ENCODE measurements at places on chromosomes 1 and 21. TPM values are rescaled to one million over a fixed set of nuclear protein-coding genes. Genes with fewer than 3 reads are reported as not detected.

GRCh38 chr1:174998569-174999215 lies 1.1 kb upstream of the CACYBP start:
- no peaks in the 10 kb centered on the region for H3K27me3 ChIP-seq
- peaks cover 5% of the 10 kb centered on the region for H3K36me3 ChIP-seq

GRCh38 chr1:211920602-211921226 lies 90.2 kb upstream of the LPGAT1 start:
- no peak overlapping the region for H3K27ac ChIP-seq
- H3K36me3 ChIP-seq: no peaks in the 10 kb centered on the region
- H3K27me3 ChIP-seq: peaks cover 34% of the 10 kb centered on the region
- H3K4me1 ChIP-seq: no peaks in the 10 kb centered on the region
- H3K4me3 ChIP-seq: no peak overlapping the region

DNA sequence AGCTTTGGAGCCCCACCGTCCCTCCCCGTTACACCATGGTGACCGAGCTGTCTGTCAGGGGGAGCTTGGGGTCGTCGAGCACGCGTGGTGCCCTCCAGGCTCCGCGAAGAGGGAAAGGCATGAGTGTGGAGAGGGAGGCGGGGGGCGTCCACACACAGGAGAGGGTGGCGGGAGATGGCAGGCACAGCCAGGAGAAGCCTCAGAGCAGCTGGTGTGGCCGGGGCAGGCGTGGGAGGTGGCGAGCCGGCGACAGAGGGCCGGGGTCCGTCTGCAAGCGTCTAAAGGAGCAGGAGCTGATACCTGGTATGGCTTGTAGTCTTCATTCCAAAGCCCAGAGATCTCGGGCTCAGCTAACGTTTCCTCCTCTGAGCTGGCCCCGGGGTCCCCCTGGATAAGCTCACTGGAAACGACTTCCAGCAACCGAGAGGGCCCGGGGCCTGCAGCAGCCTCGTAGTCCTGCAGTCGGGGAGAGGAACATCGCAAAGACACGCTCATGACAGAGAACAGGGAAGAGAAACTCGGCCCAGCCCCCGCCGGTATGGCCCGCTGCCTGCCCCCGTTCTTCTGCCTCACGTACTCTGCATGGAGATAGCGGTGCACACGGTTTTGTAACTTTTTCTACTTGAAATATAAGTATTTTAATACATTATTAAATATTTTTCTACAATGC lies 37.4 kb downstream of the CFAP74 start:
- no peak overlapping the region for H3K4me3 ChIP-seq
- H3K36me3 ChIP-seq: no peaks in the 10 kb centered on the region
- H3K27ac ChIP-seq: no peak overlapping the region
- no peaks in the 10 kb centered on the region for H3K4me1 ChIP-seq
- no peak for DNase-seq

DNA sequence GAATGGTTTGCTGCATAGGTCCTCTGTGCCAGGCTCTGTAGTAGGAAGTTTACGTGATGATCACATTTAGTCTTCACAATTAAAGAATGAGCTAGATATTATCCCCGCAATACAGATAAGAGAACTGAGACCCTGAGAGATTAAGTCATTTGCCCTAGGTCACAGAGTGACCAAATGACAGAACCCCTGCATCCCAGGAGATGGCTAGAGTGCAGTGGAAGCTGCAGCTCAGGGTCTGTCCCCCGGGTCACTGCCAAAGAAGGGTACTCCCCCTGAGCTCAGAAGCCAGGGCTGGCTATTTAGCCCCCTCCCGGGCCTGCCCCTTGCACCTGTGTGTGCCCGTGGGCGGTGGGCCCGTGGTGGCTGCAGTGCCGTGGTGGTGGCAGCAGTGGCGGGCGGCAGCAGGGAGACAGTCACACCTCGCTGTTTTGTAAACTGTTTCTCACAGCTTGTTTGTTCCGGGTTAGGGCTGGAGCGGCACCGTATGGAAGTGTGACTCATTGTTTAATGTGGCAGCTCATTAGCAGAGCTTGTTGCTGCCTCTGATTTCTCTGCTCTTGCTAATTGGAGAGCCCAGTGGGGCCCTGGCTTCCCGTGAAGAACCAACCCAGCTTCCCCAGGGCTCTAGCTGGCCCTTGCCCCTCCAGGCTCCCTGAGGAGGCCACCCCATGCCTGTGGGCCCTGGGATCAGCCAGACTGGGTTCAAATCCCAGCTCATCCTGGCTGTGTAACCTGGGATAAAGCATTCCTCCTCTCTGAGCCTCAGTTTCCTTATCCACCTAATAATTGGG lies 19.3 kb upstream of the FOXO6 start:
- peaks cover 13% of the 10 kb centered on the region for H3K4me1 ChIP-seq
- H3K4me3 ChIP-seq: no peak overlapping the region
- peaks cover 2% of the 10 kb centered on the region for H3K36me3 ChIP-seq
- no peak for DNase-seq

GRCh38 chr1:33382661-33383415 lies 48.1 kb downstream of the PHC2 start:
- no peaks in the 10 kb centered on the region for H3K36me3 ChIP-seq
- no peak overlapping the region for H3K27ac ChIP-seq
- peaks cover 28% of the 10 kb centered on the region for H3K27me3 ChIP-seq
- no peak for DNase-seq

GRCh38 chr1:156993426-156994147 lies 52.0 kb downstream of the ARHGEF11 start:
- no peaks in the 10 kb centered on the region for H3K36me3 ChIP-seq
- DNase-seq: no peak
- H3K4me3 ChIP-seq: no peak overlapping the region
- H3K27ac ChIP-seq: no peak overlapping the region
- H3K4me1 ChIP-seq: no peaks in the 10 kb centered on the region
- H3K27me3 ChIP-seq: peaks cover 31% of the 10 kb centered on the region

DNA sequence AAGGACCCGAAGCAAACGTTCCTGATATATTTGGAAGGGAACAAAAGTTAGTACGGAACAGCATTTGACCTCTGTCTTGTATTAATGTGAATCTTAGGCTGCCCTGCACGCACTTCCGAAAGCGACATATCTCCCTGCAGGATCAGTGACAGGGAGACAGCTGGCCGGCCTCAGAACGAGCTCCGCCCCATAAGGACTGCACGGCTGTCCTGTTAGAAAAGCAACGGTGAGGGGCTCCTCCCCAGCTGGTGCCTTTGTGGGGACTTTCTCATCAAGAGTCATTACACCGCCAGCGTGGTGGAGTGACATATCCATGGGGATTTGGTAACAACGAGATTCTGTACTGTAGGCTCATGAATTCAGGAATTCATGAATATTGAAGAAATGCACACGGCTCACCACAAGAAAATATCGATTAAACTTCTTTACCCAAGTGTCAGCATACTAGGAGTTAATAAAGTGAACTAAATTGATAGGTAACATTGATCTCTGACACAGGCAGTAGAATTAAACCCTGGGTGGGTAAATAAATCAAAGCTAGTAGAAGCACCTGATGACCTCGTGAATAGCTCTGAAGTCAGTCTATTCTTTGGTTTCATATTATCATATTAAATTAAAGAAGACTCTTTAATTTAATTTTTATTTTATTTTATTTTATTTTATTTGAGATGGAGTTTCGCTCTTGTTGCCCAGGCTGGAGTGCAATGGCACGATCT lies 8.1 kb upstream of the GREM2 start:
- H3K4me3 ChIP-seq: no peak overlapping the region
- H3K27me3 ChIP-seq: peaks cover 16% of the 10 kb centered on the region
- H3K4me1 ChIP-seq: peaks cover 2% of the 10 kb centered on the region
- no peaks in the 10 kb centered on the region for H3K36me3 ChIP-seq

- H3K27me3 ChIP-seq: no peaks in the 10 kb centered on the region
- no peaks in the 10 kb centered on the region for H3K4me1 ChIP-seq
- H3K36me3 ChIP-seq: no peaks in the 10 kb centered on the region
- no peak overlapping the region for H3K27ac ChIP-seq
- no peak overlapping the region for H3K4me3 ChIP-seq
These were observed 11.0 kb downstream of the OR2M5 start for GRCh38 chr1:248155927-248156326.

DNA sequence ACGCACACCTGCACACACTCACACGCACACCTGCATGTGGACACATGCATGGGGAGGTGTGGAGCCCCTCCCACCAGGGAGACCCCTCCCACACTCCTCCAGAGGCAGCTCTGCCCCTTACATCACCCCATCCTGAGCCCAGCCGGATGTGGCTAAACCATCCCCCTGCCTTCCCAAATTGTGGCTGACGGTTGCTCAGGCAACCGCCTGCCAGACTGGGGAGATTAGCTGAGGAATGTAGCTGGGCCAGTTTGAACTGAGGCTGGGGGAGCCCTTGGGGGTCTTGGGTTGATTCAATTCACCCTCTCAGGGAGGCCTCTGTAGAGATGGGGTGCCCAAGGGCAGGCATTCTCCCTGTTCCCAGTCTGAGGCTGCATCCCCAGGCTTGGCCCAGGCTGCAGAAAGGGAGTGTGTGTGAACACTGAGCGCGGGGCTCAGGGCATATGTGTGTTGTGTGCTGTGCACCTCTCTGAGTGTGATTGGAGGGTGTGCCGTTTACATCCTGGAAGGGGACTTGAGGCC lies 12.9 kb downstream of the PTPRU start:
- no peaks in the 10 kb centered on the region for H3K36me3 ChIP-seq
- no peak overlapping the region for H3K27ac ChIP-seq
- no peak overlapping the region for H3K4me3 ChIP-seq
- H3K4me1 ChIP-seq: no peaks in the 10 kb centered on the region
- peaks cover 2% of the 10 kb centered on the region for H3K27me3 ChIP-seq

DNA sequence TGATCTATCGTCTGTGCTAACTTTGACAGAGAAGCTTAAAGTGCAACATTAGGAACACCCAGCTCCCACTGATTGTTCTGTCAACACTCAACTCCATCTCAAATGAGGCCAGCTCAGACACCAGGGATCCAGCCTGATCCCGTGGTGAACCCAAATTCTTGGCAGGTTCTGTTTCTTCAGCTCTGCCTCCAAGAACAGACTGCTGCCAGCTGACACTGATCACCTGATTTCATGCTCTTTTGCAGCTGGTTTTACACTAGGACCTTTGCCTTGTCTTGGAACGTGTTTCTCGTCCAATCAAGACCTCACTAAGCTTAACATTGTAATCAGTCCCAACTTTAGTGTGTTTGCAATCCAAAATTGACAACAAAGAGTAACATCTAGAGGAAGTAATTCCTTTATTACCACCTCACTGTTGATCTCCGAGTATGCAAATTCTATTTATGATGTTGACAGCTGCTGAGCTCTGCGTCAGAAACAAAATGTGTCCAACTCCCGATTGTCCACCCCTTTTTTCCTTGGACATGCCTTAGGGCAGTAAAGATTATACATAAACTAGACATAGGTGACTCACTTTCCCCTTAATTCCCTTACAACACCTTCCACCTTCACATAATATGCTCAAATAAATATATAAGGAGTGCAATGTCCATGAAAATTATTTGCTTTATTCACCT lies 1.6 kb upstream of the HYI start:
- no peak for DNase-seq
- no peak overlapping the region for H3K27ac ChIP-seq
- peaks cover 44% of the 10 kb centered on the region for H3K27me3 ChIP-seq

DNA sequence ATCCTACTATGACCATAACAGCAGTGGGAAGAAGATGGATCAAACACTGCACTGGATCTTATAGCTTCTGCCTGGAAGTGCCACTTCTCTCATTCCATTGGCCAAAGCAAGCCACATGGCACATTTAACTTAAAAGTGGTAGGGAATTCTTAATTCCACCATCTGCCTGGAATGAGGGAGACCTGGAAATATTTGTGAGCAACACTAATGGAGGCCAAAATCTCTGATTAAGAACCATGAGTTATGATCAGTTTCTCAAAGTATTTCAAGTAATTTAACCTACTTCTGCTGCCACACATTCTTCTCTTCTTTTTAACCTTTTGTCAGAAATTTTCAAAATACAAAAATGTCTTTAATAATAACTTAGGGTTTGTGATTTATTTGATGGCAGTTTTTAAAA lies 154.0 kb upstream of the C1orf87 start:
- H3K27me3 ChIP-seq: no peaks in the 10 kb centered on the region
- H3K36me3 ChIP-seq: no peaks in the 10 kb centered on the region
- H3K4me3 ChIP-seq: no peak overlapping the region
- DNase-seq: no peak
- no peaks in the 10 kb centered on the region for H3K4me1 ChIP-seq
- H3K27ac ChIP-seq: no peak overlapping the region

DNA sequence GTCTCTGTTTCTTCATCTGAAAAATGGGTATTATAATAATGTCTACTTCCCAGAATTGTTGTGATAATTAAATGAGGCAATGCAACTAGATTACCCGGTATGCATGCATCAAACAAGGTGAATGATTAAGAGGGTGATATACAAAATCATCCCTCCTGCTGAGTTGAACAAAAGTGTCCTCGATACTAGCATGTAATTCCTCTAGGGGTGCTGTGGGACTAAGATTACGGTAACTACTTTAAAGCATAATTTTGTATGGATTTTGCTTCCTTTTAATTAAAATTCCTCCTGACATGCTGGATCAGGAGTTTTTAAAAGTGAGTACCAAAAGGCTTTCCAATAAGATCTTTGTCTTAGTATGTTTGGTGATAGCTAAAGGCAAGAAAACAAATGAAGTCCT lies 98.7 kb upstream of the PRMT6 start:
- H3K27ac ChIP-seq: no peak overlapping the region
- no peak overlapping the region for H3K4me3 ChIP-seq
- H3K36me3 ChIP-seq: no peaks in the 10 kb centered on the region
- H3K4me1 ChIP-seq: no peaks in the 10 kb centered on the region
- no peak for DNase-seq
- peaks cover 5% of the 10 kb centered on the region for H3K27me3 ChIP-seq

- peaks cover 29% of the 10 kb centered on the region for H3K4me1 ChIP-seq
- H3K36me3 ChIP-seq: no peaks in the 10 kb centered on the region
- H3K27me3 ChIP-seq: peaks cover 88% of the 10 kb centered on the region
- peak overlapping the region; percentile 63 for H3K4me3 ChIP-seq
These were observed 33.0 kb upstream of the H6PD start for GRCh38 chr1:9201401-9202239.

- H3K4me1 ChIP-seq: peaks cover 9% of the 10 kb centered on the region
- DNase-seq: no peak
- no peak overlapping the region for H3K4me3 ChIP-seq
- peaks cover 11% of the 10 kb centered on the region for H3K36me3 ChIP-seq
- no peaks in the 10 kb centered on the region for H3K27me3 ChIP-seq
- no peak overlapping the region for H3K27ac ChIP-seq
These were observed 202.6 kb downstream of the DNM3 start for GRCh38 chr1:172043900-172044299.

Gene PDZK1IP1
- not detected for total RNA-seq

Gene PAQR6
- 7.0 TPM for total RNA-seq

Gene RNF223
- total RNA-seq: not detected

Gene IL19
- not detected for total RNA-seq

Gene CXADR
- 0.08 TPM for total RNA-seq

Gene OVAAL
- total RNA-seq: not detected
